ENCODE measurements at places on chromosomes 6 and 20. TPM values are rescaled to one million over a fixed set of nuclear protein-coding genes. Genes with fewer than 3 reads are reported as not detected.

The CTCFL gene
- total RNA-seq, result 0.14 TPM

DNA sequence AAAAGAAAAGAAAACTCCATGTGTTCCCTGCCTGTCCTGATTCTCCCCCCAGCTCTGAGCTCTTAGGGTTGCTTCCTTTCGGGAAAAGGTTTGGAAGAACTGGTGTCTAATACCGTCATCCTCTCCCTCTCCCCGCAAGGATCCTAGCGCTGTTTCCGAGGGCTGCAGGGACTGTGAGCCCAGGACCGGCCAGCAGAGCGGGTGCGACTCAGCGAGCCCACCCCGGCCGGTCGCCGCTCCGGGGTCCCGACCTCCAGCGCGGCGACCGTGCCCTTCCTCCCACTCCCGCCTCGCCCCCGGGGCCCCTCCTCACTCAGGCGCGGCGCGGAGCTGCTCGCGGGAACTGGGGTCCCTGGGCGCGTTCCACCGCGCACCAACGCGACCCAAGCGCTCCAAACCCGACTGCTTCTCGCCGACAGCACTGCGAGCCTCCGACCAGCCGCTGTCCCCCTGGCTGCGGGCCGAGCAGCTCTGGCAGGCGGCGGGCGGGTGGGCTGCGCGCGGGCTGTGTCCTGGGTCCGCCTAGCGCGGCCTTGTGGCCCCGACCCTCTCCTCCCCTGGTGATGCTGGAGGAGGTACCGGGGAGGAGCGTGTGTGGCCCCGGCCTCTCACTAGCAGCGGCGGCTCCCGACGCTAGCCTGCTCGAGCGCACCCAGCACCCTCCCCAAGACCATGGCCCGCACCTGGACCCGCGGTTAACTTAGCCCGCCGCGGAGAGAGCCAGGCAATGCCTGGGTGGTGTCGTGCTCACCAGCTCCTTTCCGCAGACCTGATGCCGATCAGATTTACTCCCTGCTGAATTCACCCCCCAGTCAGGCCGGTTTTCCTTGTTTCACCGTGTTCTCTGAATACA is at the start of gene PLA2G7:
Gene PLA2G7 (minus strand): TSS at position 509 of the 853 bp plus-strand sequence. CDS start 12,484 bp downstream, outside the sequence.
- H3K36me3 ChIP-seq, result no peaks in the 10 kb centered on the region
- peaks cover 58% of the 10 kb centered on the region for H3K27me3 ChIP-seq
- peak within 1 kb of the TSS; percentile 92 for H3K4me3 ChIP-seq
- peak within 1 kb of the TSS; percentile 64 for H3K27ac ChIP-seq
- H3K4me1 ChIP-seq, result peaks cover 16% of the 10 kb centered on the region
- DNase-seq, result peak; percentile 38

- peaks cover 16% of the 10 kb centered on the region for H3K36me3 ChIP-seq
- H3K4me1 ChIP-seq, result no peaks in the 10 kb centered on the region
These were observed 7.5 kb downstream of the TOMM34 start for GRCh38 chr20:44952731-44953130.

DNA sequence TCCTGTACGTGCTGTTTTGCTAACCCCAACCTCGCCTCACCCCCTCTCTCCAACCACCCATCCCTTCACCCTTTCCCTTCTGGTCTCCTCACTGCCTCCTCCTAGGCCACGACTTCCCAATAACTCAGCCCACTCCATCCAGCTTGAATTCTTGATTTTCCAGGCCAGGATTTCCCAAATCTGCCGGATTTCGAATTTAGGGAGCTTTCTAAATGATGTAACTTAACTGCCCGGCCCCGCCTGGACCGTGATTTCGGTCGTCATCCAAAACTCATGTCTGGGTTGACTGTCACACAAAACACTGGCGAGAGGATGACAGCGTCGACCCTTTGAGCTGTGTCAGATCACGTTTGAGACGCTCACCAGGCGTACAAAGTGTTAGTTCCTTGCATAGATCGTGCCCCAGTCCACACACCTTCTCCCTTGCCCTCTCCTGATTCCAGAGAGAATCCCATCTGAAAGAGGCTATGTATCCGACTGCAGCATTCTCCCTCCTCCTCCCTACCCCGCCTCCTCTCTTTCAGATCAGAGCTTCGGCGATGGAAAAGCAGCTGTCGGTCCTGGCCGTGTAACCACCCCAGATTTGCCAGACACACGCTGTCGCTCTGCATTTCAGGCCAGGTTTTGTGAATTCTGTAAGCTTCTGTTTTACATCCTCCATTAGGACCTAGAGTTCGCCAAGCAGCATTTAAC is 168.2 kb downstream of the GPX5 start:
- no peak for DNase-seq
- no peak overlapping the region for H3K27ac ChIP-seq
- peaks cover 8% of the 10 kb centered on the region for H3K4me1 ChIP-seq
- no peaks in the 10 kb centered on the region for H3K36me3 ChIP-seq
- peaks cover 63% of the 10 kb centered on the region for H3K27me3 ChIP-seq

GRCh38 chr6:152399399-152399798 is 237.8 kb downstream of the SYNE1 start:
- H3K27me3 ChIP-seq, result no peaks in the 10 kb centered on the region
- no peak overlapping the region for H3K4me3 ChIP-seq
- DNase-seq, result no peak
- H3K4me1 ChIP-seq, result no peaks in the 10 kb centered on the region
- no peak overlapping the region for H3K27ac ChIP-seq

All from neural crest cell (in vitro differentiated cells).